Caudate nucleus (tissue), 63 donors: ENCODE measurements at places on chromosomes 2 and 18.
A peak's percentile ranks its signal among the peaks of the same experiment; 100 is the strongest.

- DNase-seq = no peak
Observed at GRCh38 chr18:2123077-2123476, 448.2 kb downstream of the METTL4 start.

DNA sequence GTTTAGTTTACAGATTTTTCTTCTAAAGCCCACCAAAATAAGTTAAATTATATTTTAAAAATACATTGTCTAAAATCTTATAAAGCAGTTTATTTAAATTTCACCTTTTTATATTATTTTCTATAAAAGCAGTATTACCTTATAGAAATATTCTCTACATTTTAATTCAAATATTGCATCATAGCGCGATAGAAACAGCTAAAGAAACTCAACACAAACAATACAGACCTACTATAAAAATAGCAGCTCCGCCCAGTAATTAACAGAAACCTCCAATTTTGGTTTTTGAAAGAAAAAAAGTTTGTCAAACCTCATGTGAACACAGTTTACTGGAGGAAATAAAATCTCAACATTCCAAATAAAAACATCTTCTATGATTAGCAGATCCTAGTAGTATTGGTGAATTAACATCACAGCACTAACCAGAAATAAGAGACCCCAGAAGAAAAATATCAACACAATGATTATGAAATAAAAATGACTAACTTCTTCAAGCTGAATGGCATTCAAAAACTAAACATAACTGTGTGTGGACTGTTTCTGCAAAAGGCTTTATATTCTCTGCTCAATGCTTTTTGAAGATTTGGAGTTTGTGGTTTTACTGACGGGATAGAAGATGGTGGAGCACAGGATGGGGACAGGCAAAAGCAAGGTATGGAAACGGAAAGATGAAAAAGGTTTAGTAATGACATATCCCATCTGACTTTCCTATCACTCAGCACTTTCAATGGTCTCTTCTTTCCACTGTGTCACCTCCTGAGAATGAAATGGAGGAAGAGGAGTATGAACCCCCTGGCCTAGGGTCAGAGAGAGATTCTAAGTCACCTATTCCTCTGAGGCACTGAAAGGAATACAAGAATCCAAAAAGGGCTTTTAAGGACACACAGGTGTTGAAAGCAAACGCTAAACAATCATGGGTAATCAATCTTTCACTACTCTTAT, 17.5 kb downstream of the MAP4K3 start:
- DNase-seq = no peak

- no peak for DNase-seq
Observed at GRCh38 chr2:54876764-54877163, 153.3 kb downstream of the EML6 start.

DNA sequence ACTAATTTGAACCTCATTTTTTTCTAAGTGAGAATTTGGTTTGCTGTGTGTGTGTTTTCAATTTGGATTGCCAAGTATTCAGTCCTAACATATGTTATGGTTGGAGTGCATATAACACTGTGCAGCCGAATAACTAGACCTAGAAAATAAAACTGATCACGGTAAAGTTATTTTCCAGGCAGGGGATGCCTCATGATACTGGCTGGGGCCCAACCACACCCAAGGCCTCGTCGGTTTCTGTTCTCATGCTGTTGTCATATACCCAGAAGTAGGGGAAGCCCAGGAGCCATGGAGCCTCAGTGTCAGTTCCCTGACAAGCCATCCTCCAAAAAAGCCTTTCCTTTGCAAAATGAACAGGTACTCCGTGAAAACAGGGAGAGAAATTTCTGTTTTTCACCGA, 160.2 kb downstream of the GBX2 start:
- no peak for DNase-seq

DNA sequence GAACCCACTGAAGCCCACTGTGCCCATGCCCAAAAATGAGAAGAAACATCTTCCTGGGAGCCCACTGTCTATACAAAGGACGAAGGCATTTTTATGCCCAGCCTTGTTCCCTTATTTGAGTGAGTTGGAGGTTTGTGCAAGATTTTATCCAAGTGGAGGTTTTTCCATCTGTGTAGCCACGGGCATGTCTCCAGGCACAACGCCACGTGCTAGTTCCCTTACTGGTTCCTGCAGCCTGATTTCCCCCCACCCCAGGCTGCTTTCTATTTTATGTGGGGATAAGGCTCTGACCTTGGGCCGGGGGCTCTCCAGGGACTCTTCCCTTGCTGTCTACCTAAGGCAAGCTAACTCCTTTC, 22.2 kb upstream of the TXNL4A start:
- no peak for DNase-seq

GRCh38 chr2:188582211-188582610, 290.5 kb downstream of the GULP1 start:
- DNase-seq = no peak

DNA sequence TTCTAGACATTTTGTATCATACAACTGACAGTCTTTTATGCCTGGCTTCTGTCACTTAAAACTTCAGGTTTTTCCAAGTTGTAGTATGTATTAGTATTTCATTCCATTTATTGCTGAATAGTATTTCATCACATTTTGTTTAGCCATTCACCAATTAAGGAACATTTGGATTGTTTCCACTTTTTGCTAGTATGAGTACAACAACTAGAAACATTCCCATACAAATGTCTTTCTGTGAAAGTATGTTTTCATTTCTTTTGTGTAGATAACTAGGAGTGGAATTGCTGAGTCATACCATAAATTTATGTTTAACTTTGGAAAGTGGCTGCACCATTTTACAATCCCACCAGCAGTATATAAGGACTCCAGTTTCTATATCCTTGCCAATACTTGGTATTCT, 135.9 kb downstream of the ATAD2B start:
- DNase-seq = no peak

GRCh38 chr2:189829102-189829833, 45.0 kb downstream of the PMS1 start:
- DNase-seq = no peak

GRCh38 chr2:145961846-145962245, 1441.9 kb upstream of the ZEB2 start:
- DNase-seq = no peak

- no peak for DNase-seq
Observed at GRCh38 chr2:216754812-216755211, 59.5 kb upstream of the IGFBP5 start.

GRCh38 chr2:176653479-176654443, 384.5 kb downstream of the MTX2 start:
- peak; percentile 24 for DNase-seq
